ENCODE measurements at places on chromosomes 4 and X.

DNA sequence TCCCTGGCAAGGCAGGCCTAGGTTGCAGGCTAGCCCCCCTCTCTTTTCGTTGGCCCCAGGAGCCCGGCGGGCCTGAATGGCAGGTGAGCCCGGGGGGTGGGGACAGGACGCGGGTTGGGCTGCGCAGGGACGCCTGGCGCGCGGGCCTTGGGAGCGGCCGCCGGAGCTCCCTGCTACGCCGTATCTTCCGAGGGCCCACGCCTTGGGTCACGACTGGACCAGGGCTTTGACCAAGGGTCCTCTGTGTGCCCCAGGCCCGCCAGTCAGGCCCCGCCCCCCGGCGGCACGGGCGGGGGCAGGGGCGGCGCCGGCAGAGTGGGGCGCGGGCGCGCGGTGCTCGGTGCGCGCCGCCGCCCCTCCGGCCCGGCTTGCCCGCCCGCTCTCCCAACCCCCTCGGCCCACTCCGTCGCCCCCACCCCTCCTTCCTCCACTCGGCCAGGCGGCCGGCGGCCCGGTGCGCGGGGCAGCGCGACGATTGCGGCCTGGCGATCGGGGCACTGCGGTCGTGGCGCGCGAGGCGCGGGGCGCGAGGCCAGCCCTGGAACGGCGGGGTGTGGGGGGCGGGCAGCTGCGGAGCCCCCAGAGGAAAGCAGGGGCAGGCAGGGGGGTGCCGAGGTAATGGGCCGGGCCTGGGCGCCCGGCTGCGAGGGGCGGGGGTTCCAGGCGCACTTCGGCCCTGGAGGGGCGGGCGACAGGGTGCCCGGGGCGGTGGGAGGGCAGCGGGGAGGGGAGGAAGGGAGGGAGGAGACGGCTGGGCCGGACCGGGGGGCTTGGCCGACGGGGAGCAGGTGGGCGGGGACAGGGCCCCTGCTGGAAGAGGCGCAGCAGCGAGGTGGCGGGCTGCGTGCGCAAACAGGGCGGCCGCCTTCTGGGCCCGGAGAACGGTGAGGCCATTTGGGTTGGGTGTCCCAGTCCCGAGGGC lies at the start of gene PRRG3:
Gene PRRG3, plus strand, starts transcription at position 798 of the 922 bp plus-strand sequence. CDS start 3,357 bp downstream, outside the sequence.
- DNase-seq = no peak

DNA sequence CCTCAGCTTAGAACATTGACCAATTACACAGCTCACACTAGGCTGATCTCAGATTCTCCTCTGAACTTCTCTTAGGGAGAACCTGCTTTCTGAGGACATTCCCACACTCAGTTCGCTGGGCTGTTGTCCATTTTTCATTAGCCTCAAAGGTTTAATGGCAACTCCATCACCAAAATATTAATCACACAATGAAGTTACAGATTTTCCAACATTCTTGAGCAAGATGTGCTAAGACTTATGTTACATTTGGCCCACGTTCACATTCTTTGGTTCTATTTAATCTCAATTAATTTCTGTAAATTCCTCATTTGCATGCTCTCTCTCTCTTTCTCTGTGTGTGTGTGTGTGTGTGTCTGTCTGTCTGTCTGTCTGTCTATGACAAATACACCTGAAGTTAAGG lies 82.3 kb upstream of the EDNRA start:
- DNase-seq = no peak

GRCh38 chr4:148633720-148634119 lies 191.5 kb upstream of the NR3C2 start:
- DNase-seq = no peak

- no peak for DNase-seq
Observed at GRCh38 chr4:108834835-108835384, 72.1 kb upstream of the ETNPPL start.

DNA sequence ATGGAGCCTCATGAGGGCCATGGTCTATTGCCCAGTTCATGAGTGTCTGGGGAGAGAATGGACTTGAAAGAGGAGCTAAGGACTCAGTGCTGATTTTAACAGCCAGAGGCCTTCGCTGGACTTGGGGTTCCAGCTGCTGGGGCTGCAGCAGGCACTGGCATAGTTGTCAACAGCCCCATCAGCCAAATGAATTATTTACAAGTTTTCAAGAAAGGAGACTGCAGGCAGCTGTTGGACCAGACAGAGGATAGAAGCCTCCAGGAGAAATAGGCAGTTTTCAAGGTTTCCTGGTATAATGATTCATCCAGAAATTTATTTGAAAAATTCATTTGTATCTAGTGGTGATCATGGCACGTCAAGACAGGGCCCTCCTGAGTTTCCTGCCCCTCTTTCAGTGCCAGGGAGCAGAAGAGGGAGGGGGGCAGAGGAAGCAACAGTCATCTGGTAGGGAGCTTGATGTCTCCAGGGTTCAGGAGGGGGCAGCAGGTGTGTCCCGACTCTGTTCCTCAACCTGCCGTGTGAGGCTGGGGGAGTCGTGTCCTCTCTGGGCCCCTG lies 63.1 kb upstream of the GPR78 start:
- no peak for DNase-seq

DNA sequence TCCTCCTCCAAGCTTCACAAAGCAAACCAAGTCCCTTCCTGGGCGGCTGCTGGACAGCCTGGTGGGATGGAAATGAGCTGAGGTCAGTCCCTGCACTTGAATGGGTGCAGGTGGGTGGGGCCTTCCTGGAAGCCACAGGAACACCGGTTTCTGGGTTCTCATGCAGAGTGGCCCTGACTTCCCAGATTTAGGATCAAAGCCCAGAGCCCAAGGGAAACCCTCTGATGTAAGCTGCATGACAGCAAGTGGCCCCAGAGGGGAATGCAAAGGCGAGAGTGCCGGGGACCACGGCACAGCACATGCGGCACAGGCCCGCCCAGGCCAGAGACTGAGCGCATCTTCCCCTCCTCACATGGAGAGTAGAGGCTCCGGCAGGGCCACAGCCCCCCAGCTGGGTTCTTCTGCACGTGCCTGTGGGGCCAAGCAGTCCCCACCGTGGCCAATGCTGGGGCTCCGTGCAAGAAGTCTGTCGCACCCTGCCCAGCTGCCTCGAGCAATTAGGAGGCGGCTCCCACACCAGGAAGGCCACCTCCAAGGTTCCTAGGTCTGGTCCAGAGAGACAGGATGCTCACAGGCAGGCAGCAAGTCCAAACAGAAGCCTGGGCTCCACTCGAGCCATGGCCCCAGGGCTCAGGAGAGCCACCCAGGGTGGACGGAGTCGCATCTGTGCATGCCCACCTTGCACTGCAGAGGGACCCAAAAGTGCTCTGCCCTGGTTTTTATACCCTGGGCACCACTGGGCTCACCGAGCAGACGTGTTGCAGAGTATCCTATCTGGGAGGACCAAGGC lies 83.0 kb downstream of the HTRA3 start:
- no peak for DNase-seq

- no peak for DNase-seq
Observed at GRCh38 chr4:71570492-71570891, 213.4 kb downstream of the GC start.

DNA sequence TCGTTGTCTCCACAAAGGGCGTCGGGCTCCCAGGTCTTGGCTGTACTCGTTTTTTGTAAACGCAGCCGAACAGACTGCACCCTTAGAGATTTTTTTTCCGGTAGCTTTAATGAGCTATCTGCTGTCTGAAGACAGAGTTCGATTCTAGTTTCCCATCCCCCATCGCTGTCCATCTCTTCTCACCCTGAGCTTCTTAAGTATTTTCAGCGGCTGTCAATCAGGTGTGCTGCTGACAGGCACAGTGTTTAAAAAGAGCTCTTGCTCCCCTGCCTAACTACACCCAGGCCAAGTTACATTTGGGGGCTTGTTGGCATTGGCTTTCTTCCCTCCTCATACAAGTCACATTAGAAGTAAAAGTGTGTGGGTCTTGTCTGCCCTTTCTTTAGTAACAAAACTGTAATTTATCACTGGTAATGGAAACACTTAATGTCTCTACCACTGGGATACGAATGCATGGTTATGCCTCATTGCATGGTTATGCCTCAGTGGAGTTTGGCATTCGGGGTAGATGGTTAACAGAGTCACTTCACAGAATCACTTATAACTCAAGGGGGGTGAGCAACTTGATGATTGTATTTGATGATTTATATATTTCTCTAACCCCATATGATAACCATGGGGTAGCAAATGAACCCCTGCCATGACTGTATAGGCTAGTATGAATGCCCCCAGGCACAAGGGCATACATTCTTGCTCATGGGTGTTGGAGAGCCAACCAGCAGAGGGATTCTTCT lies 1.4 kb upstream of the ARHGAP6 start:
- DNase-seq = no peak

GRCh38 chrX:11575332-11575731 lies 90.4 kb downstream of the ARHGAP6 start:
- no peak for DNase-seq

DNA sequence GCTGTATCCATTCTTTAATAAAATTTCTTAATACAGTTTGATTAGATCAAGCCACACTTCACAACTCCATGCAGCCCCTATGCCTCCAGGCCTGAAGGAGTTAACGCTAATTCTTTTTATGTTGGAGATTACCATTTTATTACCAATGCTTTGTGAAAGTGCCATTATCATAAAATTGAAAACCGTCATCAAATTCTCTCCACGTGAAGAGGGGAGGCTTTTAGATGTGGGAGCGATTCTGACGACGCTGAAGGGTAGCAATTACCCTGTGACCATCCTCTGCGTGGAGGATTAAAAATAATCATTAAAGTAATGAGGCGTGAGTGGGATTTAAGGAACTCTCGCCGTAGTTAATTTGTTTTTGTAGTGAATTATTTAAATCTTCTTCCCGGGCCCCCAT lies 278.8 kb downstream of the CRLF2 start:
- DNase-seq = no peak

DNA sequence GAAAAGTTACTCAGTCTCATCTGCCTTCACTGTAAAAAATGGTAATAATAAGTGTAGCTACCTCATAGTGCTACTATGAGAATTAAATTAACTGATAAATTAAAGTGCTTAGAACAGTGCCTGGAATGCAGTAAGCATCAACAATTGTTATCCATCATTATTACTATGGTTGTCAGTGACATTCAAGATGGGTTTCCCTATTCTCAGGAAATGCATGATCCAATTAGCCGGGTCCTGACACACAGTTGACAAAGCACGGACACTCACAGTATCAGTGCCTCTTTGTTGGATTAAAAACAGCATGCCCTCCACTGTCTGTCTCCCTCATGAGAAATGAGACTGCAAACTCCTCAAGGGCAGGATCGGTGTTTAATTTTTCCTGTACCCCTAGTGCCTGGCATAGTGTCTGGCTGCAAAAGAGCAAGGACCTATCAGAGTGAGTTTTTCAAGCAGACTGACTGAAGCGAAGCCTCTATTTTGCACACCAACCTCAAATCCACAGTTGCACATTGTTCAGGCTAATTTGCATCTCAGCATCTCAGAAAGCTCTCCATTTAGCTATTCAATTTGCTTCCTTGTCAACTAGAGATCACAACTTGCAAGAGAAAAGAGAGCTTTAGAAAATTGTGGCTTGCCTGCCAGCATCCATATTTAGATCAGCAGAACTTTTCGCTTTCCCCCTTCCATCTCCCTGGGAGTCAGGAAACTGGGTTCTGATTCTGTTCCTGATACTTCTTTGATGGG lies 122.9 kb downstream of the LDB2 start:
- DNase-seq = no peak

DNA sequence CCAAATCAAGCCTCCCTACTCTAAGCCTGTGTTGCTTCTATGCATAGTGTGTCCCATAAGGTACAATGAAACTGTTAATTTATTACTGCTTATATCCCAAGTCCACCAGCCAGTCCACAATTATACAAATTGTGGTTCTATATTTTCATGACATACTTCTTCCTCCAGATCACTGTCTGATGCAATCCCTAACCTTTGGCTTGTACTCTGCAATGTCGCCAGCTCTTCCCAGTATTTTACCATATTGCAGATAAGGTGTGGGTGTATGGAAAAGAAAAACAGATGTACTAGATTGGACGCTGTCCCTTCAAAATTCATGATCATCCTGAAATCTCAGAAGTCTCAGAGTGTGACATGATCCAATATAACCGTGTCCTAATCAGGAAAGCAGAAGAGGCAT lies 286.2 kb downstream of the GASK1B start:
- no peak for DNase-seq

DNA sequence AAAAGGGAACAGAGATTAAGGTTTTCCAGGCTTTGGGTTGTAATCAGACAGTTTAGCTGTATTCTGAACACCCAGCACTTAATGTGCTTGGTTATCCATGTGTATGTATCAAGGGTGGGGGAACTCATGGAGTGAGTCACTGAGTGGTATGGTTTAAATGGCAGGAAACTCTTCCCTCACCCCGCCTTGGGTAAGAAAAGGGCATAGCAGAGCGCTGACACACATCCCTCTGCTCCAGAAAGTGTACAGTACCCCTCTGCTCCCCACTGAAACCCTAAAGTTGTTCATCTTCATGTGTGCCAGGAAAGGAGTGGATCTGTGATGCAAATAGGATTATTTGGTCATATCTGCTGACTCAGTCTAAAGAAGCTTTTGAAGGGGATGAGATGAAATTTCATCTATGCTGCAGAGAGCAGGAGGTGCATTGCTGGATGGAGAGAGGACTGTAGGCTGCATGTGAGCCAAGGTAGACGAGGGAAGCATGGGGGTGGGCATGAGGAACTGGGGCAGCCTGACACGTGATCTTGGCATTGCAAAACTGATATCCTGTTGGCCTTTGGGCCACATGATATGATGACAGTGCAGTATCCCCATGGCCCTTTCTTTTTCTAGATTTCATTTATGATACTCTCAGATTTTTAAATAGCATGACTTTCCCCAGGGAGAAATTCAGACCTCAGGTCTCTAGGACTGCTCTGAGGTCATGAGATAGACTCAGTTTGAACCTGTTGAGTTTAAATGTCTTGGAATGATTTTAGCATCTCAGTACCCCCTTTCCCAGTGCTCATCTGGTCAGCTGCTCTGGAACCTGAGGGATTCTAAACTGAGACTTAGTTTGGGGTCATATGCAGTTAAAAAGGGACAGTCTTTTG lies 84.8 kb downstream of the TMEM164 start:
- no peak for DNase-seq

Data from T-helper 17 cell (primary cell).